Uterus (tissue), 4 donors: ENCODE measurements at places on chromosomes 13 and 19. TPM values are rescaled to one million over a fixed set of nuclear protein-coding genes. Genes with fewer than 3 reads are reported as not detected.

Gene MBD3L2
- not detected for total RNA-seq

Gene LHB
- not detected for total RNA-seq

Gene NLRP12
- 0.59 TPM for total RNA-seq

Gene A1BG
- total RNA-seq = 2.8 TPM

Gene PNMA8C
- total RNA-seq = 0.73 TPM

Gene FAM32A
- total RNA-seq = 17.6 TPM

Gene KLK15
- total RNA-seq = not detected

Gene B3GNT3
- not detected for total RNA-seq

Gene ERICH4
- total RNA-seq = not detected

Gene SCAF1
- total RNA-seq = 76.9 TPM

- no peak for DNase-seq
These were observed 758.7 kb downstream of the SLITRK5 start for GRCh38 chr13:88429862-88430261.

- peak; percentile 44 for DNase-seq
These were observed 15.4 kb downstream of the FCHO1 start for GRCh38 chr19:17766543-17767131.

DNA sequence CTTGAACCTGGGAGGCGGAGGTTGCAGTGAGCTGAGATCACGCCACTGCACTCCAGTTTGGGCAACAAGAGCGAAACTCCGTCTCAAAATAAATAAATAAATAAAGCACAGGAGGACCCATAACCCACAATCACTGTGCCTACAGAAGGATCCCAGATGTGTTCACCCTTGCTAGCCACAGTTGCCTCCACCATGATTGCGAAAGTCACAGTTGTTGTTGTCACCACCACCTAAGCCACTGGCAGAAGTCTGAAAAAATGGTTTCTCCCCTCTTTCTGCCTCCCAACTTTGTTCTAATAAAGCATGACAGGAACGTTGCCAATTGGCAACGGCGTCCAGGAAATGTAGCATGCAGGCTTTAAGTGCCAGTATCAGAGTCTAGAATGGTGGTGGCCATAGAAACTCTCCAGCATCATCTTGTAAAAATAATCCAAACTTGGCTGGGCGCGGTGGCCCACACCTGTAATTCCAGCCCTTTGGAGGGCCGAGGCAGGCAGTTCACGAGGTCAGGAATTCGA is 2.2 kb upstream of the EPS15L1 start:
- DNase-seq = no peak

DNA sequence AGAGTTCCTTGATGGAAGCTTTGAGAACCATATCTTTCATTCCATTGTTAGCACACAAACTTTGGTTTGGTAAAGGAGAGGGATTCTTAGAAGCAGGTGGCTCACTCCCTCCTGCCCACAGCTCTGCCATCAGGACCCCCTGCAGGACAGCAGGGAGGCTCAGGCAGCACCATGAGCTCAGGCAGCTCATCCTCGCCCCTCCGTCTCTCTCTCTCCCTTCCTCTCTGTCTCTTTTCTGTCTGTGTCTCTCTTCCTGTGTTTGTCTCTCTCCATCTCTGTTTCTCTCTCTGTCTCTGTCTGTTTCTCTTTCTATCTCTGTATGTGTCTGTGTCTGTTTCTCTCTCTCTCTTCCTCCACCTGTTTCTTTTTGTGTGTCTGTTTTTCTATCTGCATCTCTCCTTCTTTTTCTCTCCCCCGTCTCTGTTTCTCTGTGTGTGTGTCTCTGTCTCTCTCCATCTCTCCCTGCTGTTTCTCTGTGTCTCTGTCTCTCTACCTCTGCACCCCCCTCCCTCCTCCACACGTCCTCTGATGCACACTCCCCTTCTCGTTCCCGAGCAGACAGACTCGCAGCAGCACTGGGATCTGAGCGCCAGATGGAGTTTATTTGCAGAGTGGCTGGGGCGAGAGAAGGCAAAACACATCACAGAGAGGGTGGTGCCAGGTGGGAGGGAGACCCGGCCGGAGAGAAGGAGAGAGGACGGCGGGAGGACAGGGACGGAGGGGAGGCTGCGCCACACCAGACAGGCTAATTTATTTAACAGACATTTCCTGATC is 8.7 kb downstream of the SBK2 start:
- DNase-seq = no peak

- no peak for DNase-seq
These were observed 59.9 kb upstream of the ZNF85 start for GRCh38 chr19:20863176-20863575.

DNA sequence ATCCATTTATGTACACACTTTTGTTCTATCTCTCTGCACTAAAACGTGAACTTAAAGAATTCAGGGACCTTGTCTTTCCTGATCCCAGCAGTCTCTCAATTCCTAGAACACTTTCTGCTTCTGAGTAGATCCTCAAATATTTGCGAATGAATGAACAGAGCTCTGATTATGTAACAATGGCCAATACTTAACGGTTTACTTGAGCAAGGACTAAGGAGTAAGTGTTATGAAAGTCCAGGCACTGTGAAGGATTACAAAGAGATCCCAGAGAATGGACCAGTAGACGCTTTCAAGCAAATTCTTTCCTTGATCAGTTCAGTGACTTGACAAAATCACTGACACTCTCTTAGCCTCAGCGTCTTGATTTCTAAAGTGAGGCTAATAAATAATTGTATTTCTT is 514.5 kb upstream of the KLHL1 start:
- DNase-seq = no peak

DNA sequence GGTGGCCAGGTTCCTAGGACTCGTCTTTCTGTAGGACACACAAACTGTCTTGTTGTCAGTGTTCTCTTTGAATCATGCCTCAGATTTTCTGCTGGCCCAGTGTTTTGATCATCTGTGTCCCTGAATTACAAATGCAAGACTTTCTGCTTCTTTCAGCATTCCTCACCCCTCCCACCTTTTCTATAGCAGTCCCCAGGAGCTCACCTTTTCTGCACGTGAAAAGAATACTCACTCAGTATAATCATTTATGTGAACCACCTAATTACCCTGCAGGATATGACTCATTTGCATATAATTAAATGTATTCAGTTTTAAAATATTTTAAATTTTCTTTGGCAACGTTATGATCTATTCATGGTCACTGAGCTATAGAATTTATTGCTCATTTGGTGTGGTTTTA is 389.2 kb downstream of the ITGBL1 start:
- no peak for DNase-seq

- DNase-seq = no peak
These were observed 1.2 kb downstream of the S1PR5 start for GRCh38 chr19:10516064-10516385.

DNA sequence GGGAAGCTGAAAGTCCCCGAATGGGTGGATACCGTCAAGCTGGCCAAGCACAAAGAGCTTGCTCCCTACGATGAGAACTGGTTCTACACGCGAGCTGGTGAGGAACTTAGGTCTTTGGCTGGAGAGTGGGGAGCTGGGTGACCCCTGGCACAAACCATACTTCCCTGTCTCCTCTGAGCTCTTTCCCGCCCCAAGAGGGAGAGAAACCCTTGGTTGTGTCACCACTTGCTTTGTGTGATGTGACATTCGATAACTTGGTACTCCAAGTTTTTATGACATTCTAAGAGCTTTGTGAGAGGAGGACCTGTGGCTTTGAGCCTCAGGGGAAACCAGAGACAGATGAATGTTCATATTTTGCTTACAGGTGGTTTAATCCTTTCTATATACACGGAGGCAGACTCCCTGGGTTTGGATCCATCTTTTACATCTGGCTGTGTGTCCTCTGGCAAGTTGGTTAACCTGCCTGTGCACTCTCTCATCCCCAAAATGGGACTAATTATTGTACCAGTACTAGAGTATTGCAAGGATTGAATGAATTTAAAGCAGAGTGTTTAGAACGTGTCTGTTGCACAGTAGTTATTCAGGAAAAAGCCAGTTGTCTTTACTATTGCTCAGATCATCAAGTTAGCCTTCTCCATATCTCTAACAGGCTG is 1.2 kb downstream of the RPS19 start:
- DNase-seq = no peak

DNA sequence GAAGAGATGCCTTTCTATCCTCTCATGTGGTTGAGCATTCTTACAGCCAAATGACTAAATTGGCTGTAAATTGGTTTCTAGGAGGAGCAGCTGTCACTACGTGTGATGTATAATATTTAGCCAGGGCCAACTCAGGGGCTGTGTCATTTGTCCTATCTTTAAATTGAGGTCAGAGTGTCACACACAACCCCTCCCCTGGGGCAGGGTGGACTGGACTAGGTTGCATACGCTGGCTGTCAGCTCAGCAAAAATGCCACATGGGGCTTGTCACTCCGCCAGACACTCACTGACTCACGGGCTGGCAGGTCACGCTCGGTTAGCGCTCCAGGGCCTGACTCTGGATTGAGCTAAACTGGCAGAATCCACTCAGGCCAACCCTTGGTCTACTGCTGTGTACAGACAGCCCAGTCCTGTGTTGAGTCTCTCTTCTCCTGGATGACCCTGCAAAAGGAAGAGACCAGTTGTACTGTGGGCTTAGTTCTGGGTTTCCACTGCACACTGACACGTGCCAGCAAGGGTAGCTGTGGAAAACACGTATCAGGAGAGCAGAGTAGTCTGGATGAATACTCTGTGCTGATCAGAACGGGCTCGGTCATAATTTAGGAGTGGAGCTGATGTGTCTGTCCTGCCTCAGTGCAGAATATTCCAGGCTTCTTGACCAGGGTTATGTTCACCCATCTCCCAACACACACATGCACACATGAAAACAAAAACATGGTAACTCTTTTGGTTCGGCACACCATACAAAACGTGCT is 29.1 kb downstream of the SHISA2 start:
- DNase-seq = no peak

DNA sequence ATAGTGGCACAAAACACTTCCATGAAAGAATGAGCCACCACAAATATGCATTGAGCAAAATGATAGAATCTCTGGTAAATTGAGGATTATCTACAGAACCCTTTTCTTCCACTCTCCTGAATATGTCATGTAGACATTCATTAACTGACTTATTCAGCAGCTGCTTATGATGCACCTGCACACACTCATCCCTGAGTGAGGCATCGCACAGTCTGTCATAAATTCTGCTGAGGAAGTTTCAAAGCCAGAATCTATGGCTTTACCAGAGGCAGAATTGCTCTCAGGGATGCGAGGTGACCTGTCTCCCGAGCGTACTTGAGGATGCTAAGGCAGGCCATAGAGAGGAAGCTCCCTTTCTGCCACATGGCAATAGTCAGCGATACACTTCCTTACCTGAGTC is 1090.2 kb downstream of the UQCRFS1 start:
- DNase-seq = no peak

- no peak for DNase-seq
These were observed 6.4 kb upstream of the RASL11A start for GRCh38 chr13:27264181-27264580.

DNA sequence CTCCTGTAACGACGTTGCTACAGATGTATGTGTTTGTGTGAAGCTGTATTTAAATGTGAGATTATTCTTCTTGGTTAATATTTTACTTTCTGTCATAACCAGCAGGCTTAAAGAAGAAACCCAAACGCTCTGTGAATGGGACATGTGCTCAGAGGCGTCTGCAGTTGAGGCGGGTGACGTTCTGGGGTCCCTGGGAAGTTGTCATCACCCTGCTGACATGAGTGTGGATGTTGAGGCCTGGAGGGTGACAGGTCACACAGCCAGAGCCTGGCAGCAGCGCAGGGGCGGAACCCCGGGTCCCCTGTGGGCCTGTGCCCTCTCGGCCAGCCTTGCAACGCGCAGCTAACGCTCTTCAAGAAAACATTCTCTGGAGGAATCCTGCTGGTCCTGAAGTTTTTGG is 16.6 kb downstream of the RASA3 start:
- peak; percentile 13 for DNase-seq

GRCh38 chr19:47241919-47242577 is 11.0 kb upstream of the BBC3 start:
- no peak for DNase-seq

- no peak for DNase-seq
These were observed 20.1 kb upstream of the NANOS2 start for GRCh38 chr19:45934551-45935230.

- DNase-seq = no peak
These were observed 80.7 kb upstream of the STK24 start for GRCh38 chr13:98657506-98658085.

DNA sequence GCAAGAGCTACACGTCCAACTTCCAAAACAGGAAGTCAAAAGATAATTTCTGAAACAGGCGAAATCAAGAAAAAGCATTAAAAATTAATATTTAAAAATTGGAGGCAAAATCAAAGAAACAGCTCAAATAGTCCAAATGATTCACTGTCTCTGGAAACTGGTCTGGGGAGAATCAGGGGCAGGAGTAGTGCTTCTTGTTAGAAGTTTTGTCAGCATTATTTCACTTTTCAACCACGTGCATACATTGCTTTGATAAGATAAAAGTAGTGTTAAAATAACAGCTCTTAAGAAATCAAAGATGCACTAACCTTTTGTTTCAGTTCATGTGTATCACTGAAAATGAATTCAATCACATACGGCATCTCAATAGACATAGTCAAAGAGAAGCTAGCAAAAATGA is 53.8 kb downstream of the PARP4 start:
- no peak for DNase-seq

DNA sequence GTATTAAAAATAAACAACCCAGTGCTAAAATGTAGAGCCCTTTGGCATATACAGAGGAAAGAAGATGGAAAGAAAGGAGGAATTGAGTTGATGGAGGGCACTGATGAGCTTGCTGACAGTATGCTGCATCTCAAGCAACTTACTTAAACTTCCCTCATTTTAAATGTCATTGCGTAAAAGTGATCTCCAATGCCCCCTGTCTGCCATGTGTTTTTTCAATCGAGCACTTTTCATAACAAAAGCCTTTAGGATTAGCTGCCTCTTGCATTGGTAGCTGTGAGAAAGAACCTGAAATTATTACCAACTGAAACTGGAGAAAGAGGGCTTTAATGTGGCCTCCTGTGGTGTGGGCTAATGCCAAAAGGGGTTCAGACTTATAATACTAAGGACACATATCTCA is 541.6 kb downstream of the SUCLA2 start:
- no peak for DNase-seq

DNA sequence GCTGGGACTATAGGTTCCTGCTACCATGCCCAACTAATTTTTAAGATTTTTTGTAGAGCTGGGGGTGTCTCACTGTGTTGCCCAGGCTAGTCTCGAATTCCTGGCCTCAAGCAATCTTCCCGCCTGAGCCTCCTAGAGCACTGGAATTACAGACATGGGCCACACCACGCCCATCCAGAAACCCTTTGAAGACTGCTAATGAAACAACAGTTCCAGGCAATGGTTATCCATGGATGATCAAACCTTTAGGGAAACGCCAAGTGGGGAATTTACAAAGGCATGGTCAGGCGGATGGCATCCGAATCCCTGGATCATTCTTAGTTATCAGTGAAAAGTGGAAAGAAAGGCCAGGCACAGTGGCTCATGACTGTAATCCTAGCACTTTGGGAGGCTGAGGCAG is 16.9 kb upstream of the DNMT1 start:
- no peak for DNase-seq
